NCI-H69 (cell line): ENCODE measurements at places on chromosomes 16 and 17.
A peak's percentile ranks its signal among the peaks of the same experiment; 100 is the strongest.

- peak; percentile 10 for DNase-seq
Observed at GRCh38 chr17:19382531-19383444, 4.2 kb downstream of the MFAP4 start.

- DNase-seq, result peak; percentile 66
Observed at GRCh38 chr16:3036726-3037315, at the start of gene BICDL2. Gene BICDL2 (minus strand): TSS chr16:3036944. CDS start chr16:3035496, 1,448 bp downstream.

GRCh38 chr16:19524616-19525384 lies 1.1 kb downstream of the CCP110 start:
- peak; percentile 84 for DNase-seq

DNA sequence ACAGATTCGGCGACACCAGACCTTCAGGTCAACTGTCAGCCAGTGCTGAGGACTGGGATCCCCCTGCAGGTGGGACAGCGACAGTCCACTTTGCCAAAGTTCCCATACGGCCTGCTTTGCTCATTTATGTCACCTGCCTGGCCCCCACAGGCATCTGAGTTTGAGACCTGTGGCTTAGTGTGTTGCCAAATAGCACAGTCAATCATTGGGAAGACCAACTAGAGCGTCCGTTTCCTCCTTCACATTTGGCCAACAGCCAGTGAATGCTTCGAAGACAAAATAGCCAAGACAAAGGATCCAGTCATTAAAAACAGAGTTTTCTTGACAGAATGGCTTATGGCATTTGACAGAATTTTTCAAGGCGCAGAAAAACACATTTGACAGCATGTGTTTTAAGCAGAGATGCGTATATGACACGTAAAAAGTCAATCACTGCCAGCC lies 113.8 kb downstream of the ABCC12 start:
- peak; percentile 3 for DNase-seq

GRCh38 chr17:4340914-4341615 lies 25.4 kb downstream of the UBE2G1 start:
- DNase-seq, result no peak

DNA sequence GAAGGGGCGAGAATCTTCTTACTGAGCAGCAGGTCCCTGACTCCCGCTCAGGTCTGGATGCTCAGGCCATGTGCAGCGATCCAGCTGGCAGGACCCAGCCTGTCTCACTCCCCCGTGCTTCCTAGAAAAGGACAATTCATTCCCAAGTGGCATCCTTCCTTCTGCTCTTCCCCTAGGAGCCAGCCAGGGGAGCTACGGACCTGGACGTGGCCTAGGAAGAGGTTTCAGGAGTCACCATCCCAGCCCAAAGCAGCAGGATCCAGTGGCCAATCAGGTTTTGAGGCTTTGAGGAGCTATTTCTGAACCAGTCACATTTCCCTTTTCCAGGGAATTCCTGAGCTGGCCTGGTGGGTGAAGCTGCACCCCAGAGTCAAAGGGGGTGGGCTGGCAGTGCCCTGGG lies 7.8 kb upstream of the CD79B start:
- DNase-seq, result no peak

- DNase-seq, result peak; percentile 49
Observed at GRCh38 chr16:1651094-1651973, 26.7 kb upstream of the JPT2 start.
